ENCODE measurements at places on chromosomes 13 and 19. TPM values are rescaled to one million over a fixed set of nuclear protein-coding genes. Genes with fewer than 3 reads are reported as not detected.

The URAD gene
- polyA plus RNA-seq, result not detected

The NLRP11 gene
- polyA plus RNA-seq, result not detected

The UGGT2 gene
- 15.1 TPM for polyA plus RNA-seq

The MAMSTR gene
- polyA plus RNA-seq, result 3.0 TPM

The LILRB5 gene
- polyA plus RNA-seq, result 5.6 TPM

The ZNF540 gene
- polyA plus RNA-seq, result 6.2 TPM

- no peak for DNase-seq
Observed at GRCh38 chr19:33554821-33555220, 33.2 kb upstream of the PEPD start.

DNA sequence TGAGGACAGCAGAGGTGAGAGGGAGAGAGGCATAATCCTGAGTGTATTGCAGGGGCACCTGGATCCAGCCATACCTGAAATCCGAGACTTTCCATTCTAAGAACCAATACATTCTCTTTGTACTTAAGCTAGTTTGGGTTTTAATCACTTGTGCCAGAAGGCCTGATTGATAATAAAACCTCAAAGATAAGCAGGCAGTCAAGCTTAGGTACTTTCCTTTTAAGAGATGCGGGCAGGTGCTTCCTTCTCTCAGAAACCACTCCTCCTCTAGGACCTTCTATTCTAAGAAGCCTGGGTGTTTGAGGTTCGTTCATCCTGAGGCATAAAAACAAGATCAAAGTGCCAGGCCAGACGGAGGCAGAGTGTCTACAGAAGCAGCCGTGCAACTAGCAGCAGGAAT is 22.2 kb downstream of the FAM187B start:
- DNase-seq, result no peak

DNA sequence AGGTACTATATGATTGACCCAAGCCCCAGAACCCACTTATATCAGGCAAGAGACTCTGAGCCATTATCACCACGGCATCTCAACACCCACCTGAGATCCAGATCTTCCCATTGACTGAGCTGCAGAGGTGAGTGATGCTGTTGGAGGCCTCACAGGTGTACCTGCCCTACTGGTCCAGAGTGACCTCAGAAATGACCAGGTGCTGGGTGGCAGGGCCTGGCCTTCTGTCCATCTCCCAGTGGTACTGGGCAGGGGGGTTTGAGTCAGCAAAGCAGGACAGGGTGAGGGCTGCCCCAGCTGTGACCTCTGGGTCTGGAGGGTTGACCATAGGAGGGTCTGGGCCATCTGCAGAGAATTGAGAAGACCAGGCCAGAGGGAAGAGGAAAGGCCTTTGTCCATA is 13.2 kb upstream of the CEACAM20 start:
- DNase-seq, result no peak

DNA sequence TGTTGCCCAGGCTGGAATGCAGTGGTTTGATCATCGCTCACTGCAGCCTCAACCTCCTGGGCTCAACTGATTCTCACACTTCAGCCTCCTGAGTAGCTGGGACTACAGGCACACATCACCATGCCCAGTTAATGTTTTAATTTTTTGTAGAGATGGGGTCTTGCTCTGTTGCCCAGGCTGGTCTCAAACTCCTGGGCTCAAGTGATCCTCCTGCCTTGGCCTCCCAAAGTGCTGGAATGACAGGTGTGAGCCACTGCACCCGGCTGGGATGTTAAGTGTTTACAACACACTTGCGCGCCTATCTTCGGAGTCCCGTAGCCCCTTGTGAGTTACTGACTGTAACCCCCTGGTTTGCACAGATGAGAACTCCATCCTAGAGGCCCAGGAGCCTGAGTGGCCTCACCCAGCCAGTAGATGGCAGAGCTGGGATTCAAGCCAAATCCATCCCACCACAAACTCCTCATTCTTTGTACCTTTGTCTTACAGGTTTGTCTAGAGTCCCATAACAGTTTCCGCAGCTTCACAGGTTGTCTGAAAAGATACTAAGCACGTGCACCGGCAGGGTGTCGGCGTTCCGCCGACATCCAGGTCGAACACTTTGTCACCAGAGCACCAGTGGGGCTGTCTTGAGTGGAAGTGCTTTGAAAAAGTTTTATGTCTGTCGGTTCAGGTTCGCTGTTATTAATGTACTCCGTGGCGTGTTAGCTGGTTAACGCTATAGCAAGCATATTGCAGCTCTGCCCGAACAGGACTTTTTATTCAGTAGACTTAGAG is 14.7 kb downstream of the MAG start:
- no peak for DNase-seq

The BEST2 gene
- polyA plus RNA-seq, result not detected

DNA sequence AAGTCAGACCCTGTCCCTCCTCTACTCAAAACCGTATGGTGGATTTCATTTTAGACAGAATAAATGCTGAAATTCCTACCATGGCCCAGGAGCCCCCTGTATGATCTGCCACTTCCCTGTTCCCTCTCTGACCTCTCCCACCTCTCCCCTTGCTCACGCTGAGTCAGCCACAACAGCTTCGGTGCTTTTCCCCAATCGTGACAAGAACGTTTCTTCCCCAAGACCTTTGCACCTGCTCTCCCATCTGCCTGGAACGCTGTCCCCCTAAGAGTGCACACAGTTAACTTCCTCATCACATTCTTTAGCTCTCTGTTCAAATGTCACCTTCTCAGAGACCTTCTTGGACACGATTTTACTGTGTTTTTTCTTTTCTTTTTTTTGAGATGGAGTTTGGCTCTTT is 2.3 kb downstream of the VRK3 start:
- DNase-seq, result no peak

GRCh38 chr19:7638802-7639465 is 2.0 kb downstream of the STXBP2 start:
- no peak for DNase-seq

DNA sequence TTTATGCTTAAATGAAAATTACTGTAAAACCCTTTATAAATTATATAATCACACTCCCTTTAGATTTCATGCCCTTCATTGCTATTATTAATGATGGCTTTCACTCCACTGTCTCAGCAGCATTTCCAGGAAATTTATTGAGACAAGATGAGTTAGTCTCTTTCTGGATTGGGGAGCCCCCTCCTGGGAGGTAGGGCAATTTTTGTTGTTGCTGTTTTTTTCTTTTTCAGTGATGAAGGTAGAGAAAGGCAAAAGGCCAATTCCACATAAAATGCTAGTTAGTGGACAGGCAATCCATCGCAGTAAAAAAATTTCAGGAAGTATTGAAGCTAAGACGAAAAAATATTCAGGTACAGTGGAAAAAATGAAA is 80.2 kb downstream of the TEX26 start:
- DNase-seq, result no peak

DNA sequence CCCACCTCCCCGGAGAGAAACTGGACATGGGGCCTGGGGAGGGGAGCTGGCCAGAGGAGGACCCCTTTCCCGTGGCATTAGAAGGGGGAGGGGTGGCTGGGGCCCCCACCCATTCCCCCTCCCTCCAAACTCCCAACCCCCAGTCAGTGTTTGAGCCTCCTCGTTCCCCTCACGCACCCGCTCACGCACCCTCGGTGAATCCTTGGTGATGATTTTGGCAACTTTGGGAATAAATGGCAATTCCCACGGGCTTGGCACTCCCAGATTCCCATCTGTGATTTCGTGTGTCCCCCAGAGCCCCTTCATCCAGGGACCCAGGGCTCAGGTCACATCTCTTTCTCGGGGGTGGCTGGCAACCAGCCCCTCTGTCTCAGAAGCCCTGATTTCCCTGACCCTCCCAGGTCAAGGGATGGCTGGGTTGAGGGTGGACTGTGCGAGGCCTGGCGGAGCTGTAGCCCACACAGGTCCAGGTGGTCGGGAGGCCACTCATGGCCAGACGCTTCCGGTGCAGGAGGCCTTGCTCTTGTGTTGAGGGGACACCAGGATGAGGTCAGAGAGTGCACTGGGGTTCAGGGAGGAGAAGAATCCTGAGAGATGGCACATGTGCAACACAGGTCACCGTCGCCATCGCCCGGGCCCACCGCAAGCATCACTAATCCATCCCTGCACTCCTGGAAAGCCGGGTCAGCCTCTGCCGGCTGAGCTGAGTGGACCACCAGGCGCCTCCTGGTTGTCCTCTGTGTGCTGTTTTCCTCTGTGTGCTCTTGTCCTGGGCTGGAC is 20.7 kb downstream of the EPN1 start:
- DNase-seq, result no peak

The C2CD4C gene
- 0.77 TPM for polyA plus RNA-seq

GRCh38 chr19:8367327-8368001 is 3.5 kb downstream of the ANGPTL4 start:
- peak; percentile 77 for DNase-seq

The ZMYM2 gene
- 20.0 TPM for polyA plus RNA-seq

- no peak for DNase-seq
Observed at GRCh38 chr19:27909861-27910260, 1303.1 kb downstream of the UQCRFS1 start.

DNA sequence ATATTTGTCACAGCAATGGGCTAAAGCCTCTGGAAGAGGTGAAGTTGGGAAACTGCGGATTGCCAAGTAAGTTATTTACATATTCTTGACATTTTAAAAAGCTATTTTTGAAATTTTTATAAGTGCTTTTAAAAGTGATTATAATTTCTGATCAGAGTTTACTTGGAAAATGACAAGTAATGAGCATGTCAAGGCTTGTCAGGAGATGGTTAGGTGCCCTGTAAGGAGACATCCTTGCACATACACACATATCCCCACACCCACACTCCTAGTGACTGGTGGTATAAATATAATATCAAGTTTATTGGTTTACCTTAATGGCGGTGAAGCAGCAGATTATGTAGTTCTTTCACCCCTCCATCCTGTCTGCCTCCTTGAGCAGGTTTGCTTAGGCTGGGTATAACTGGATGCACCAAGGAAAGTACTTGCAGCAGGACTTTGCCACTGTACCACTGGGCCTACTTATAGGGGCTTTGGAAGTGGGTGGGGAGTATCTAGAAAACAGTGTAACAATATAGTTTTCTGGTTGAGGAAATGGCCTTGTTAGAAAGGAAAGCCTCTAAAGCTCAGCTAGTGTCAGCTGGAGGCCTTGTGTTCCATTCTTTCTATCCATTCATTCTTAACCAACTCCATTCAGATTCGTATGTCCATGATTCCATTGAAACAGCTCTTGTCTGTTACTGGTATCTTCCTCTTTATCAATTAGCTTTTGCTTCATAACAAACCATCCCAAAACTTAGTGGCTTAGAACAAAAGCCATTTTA is 16.6 kb downstream of the GTF2F2 start:
- no peak for DNase-seq

The CFAP97D2 gene
- polyA plus RNA-seq, result not detected

DNA sequence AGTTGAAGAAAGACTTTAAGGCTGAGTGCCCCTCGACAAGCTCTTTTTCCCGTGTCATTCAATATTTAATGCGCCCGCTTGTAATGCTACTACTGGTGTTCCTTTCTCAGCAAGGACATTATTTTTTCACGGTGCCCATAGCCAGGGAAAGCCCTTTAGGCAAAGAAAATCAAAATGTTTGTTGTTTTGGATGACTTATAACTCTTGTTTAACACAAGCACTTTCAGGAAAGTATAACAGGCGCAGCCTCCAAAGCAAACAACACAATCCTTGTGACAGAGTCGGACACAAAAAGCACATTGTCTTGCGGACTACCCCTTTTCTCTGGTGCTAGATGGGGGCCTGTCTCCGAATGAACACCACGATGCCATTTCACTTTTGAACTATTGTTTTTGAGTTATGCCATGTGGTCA is 12.4 kb downstream of the ZIC5 start:
- DNase-seq, result no peak

The ACP7 gene
- polyA plus RNA-seq, result 0.05 TPM

GRCh38 chr13:48004201-48004600 is 3.1 kb upstream of the SUCLA2 start:
- no peak for DNase-seq

DNA sequence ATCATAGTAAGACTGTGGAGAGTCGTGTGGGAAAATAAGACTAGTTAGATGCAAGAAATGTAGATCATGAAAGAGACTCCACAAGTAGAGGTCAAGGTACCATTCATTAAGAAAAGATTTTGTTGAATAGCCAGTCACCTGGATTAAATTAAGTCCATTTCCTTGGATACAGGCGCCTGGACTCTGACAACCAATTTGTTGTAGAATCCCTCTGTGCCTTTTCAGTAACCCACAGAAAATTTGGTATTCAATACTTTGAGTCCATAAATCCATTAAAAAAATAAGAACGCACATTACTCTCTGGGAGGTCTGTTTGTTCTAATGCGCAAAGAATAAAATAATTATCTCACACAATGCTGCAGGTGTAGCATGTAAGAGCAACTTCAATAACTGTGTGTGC is 469.4 kb downstream of the KLF12 start:
- DNase-seq, result no peak

The ZNF460 gene
- 0.85 TPM for polyA plus RNA-seq

The ZNF835 gene
- polyA plus RNA-seq, result 4.1 TPM

- peak; percentile 41 for DNase-seq
Observed at GRCh38 chr13:28531077-28531844, 36.3 kb upstream of the FLT1 start.

- no peak for DNase-seq
Observed at GRCh38 chr19:56170261-56170660, 5.5 kb upstream of the GALP start.

GRCh38 chr13:79392882-79393563 is 13.0 kb downstream of the RBM26 start:
- DNase-seq, result no peak

- DNase-seq, result no peak
Observed at GRCh38 chr13:61695147-61695546, 279.5 kb upstream of the PCDH20 start.

The SCAF1 gene
- 42.3 TPM for polyA plus RNA-seq

The ZNF547 gene
- polyA plus RNA-seq, result 1.8 TPM

GRCh38 chr13:94311893-94312292 is 167.6 kb downstream of the DCT start:
- no peak for DNase-seq

DNA sequence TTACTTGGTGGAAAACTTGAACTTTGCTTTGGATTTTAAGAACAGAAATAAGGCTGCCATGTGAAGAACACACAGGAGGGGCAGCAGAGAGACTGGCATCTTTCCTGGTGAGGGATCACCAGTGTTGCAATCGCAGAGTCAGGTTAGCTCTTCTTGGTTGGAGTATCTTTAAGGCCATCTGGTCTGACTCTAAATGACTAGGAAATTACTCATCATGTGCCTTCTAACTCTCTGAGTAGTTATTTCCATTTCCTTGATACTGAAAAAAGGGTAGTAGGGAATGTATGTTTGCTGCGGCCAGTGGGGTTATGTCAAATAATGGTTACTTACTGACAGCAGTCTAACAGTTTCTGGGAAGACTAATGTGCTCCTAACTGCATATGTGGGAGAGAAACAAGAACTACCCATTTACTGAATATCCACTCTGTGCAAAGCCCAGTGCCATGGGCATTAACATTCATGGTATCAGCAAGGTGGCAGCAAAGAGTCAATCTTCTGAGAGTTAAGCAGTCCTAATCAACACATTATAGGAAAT is 122.1 kb downstream of the COG6 start:
- DNase-seq, result no peak
